Stimulated activated CD4-positive, alpha-beta T cell treated with anti-CD3 and anti-CD28 coated beads, TNF-alpha, amount 100 ng/mL, for 4 hours (primary cell): ENCODE measurements at places on chromosomes 4 and X.

GRCh38 chr4:76799140-76799539, 98.8 kb downstream of the SOWAHB start:
- DNase-seq, result no peak

DNA sequence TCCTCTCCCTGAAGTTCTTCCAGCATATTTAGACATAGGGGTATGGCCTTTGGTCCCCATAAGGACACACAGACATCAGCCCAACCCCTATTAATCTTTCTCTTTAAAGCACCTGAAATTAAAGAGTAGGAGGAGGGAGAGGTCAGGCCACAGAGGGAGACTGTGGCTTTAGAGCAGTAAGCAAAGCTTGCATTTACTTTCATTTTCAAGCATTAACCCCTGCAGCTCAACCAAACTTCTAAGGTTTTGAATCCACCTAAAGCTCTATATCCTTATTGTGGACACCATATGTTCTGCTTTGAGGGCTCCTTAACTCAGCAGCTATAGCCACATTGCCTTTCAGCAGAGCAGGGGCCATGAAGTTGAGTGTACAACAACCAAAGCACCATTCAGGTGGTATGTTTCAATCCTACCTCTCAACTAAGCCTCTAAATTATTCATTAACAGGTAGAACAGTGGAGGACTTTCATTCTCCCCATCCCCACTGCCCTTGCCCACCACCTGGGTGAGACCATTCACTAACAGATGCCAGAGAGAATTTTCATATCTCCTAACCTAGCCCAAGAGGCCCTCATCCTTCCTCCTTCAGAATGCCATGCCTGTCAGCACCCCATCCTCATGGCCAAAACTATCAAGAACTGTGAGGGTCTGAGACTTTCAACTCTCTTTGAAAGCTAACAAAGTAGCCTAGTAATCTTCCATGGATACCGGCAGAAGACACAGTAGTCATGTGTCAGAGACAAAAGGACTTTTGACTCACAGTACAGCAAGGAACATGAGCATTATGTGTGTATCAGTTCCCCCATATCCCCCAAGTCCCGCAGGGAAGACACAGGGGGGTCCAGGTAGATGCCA, 20.8 kb downstream of the LIN54 start:
- DNase-seq, result no peak

DNA sequence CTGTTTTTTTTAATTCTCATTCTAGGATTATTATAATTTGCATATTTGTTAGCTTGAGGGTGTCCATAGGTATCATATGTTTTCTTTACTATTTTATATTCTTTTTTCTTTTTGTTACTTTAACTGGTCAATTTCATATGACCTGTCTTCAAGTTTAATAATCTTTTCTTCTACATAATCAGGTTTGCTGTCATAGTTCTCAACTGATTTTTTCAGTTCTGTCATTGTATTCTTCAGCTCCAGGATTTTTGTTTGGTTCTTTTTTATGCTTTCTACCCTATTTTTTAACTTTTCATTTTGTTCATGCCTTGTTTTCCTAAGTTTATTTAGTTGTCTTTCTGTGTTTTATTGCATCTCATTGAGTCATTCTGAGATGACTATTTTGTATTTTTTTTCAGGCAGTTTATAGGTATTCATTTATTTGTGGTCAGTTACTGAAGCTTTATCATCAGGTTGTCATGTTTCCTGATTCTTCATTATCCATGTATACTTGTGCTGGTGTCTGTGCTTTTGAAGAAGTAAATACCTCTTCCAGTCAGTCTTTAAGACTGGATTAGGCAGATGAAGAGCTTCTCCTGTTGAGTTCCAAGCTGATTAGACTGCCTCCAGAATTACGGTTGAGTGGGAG, 220.3 kb upstream of the VEGFC start:
- DNase-seq, result no peak

- no peak for DNase-seq
Measured at GRCh38 chr4:52991472-52991871, 129.4 kb downstream of the RASL11B start.

- no peak for DNase-seq
Measured at GRCh38 chrX:77966361-77966760, 3.1 kb downstream of the PGAM4 start.

- no peak for DNase-seq
Measured at GRCh38 chr4:168859100-168859499, 151.0 kb downstream of the CBR4 start.

DNA sequence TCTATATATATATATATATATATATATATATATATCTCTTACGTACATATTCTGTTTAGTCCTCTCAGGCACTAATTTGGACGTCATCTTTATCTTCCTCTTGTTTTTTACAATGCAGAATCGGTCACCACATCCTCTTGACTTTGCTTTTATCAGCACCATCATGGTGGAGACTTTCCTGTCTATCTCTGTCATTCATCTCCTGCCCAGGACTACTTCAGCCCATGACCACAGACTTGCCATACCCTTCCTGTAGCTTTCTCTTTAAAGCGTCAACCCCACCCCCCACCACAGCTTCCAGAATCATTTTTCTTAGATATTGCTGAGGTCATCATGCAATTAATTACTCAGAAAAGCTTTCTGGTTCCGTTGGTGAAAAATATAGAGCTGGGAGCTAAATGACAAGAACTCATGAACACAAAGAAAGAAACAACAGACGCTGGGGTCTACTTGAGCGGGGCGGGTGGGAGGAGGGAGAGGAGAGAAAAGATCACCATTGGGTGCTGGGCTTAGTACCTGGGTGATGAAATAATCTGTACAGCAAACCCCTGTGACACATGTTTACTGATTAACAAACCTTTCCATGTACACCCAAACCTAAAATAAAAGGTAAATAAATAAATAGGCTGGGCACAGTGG, 30.5 kb upstream of the PRKX start:
- no peak for DNase-seq

DNA sequence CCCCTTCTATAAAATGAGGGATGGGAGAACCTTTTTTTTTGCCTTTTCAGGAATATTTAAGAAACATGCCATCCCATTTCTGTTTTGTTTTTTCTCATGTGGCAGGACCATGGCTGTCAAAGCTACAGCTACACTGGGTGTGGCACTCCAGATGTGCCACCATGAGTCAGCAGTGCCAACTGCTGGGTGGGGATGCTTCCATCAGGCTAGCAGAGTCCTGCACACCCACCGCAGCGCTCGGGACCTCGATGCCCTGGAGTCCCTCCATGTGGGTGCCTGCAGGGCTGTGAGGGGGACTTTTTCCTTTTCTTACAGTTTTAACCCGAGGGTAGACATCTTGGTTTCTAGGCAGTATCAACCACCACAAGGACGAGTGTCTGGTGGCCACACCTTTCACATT, 352.6 kb downstream of the NR3C2 start:
- no peak for DNase-seq

DNA sequence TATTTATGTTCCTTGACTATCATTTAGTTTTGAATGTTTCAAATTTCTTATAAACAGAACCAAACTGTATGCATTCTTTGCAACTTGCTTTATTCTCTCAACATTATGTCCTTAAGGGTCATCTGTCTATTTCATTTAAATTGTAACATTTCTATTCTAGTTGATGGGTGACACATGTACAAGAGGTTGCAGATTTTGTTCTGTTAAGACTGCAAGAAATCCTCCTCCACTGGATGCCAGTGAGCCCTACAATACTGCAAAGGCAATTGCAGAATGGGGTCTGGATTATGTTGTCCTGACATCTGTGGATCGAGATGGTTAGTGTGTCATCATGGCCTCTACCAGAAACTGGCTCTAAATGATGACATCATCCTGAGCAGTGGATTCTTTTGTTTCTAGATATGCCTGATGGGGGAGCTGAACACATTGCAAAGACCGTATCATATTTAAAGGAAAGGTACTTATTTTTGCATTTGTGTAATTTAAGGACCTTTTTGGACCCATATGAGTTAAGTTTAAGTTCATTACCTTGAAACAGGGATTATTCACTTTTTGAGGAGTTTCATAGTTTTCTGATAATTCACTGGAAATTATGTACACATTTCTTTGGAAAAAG, 6.1 kb downstream of the LIAS start:
- no peak for DNase-seq

DNA sequence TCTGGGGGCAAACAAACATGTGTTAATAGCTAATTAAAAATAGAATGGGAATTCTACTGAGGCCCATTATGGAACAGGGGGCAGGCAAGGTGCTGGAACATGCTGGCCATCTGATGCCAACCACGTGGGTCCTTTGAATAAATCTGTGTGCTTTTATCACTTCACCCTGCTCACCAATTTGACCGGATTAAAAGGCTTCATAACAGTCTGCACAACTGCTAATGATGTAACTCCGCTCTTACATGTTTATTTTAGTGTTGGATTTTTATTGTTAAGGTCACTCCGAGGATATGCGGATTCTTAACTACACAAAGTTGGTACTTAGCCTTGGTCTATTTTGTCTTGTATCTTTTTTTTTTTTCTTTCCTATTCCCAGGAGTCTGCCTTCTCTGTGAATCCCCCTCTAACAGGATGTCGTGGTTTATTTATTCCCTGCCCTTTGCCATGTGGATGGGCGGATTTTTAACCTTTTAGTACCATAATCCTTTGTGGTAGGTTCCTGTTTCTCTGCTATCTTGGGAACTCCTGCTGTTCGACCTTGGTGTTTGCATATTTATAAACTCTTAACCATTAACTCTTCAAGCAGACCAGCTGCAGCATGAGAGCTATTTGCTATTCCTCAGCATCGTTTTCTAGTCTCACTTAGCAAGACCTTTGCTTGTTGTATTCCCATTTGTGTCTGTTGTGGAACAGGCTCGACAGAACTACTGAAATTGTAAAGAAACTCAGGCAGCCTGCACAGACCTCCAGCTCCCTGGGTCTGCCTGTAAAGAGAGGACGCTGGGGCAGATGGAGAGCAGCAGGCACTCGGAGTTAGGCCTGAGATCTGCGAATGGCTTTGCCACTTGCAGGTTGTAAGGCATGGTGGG, 38.0 kb downstream of the TRIM2 start:
- DNase-seq, result no peak

GRCh38 chrX:55167124-55167803, 52.9 kb upstream of the PAGE5 start:
- no peak for DNase-seq

- DNase-seq, result no peak
Measured at GRCh38 chrX:78687586-78687985, 28.5 kb upstream of the RTL3 start.

DNA sequence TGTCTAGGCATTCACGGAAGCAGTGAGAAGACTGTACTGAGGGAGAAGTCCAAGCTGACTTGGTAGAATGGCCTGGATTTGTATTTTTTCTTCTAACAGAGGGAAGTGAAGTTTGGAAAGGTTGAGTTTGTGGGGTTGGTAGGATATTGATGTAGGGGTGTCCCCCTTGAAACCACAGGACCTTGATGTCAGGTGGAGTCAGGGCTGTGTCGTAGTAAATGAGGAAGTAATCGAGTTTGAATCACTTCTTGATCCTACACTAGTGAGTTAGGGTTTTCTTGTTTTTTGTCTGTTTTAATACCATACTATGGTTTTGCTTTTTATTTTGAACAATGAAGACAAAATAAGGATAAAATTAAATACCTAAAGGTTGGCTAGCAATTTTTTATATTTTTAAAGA, 30.1 kb upstream of the ANAPC4 start:
- DNase-seq, result no peak

DNA sequence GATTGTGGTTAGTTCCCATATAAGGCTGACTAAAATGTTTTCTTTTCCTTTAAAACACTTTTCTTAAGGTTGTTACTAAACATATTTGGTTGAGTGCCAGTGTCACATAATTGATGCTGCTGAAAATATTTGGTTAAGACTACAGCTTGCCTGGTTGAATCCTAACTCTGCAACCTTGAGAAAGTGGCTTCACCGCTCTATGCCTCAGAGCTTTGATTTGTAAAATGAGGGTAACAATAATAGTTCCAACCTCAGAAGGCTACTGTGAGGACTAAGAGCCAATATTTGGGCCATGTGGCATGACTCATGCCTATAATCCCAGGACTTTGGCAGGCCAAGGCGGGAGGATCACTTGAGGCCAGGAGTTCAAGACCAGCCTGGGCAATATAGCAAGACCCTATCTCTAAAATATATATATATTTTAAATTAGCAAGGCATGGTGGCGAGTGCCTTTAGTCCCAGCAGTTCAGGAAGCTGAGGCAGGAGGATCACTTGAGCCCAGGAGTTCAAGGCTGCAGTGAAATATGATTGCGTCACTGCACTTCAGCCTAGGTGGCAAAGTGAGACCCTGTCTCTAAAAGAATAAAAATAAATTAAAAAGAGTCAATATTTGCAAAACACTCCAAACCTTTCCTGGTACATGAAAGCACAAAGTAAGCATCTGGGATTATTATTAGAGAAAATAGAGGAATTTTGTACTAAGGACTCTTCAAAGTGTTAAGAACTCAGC, 7.1 kb upstream of the NEIL3 start:
- DNase-seq, result no peak

DNA sequence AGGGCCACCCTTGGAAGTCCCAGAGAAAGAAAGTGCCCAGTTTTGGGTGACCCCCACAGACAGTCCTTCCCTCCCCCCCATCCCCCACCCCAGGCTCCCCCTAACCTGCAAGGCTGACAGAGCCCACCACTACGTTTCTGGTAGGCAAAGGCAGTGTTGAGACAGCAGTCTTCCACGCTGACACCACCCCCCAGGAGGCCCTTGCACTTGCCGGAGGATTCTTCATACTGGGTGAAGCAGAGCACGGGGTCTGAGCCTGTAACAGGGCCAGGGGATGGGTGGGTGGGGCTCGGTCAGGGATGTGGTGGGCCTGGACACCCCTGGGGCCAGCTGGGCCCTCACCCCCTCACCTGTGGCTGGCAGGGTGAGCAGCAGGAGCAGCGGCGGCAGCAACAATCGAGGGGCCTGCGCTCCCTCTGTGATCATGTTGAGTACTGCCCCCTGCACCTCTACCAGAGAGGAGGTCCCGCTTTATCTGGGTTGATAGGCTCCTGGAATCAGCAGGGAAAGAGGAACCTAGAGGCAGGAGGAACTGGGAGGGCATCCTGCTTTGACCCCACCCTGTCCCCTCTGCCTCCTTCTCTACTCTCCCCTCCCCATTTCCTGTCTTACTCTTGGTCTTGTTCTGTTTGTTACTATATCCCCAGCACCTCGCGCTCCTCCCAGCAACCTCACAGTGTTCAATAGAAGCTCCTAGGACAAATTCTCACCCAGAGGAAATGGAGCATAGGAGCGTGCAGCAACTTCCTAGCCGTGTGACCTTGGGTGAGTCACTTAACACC, at the start of gene CFP:
Gene CFP (minus strand): TSS at position 512 of the 782 bp plus-strand sequence. CDS start 86 bp downstream, at position 426.
- DNase-seq, result no peak

GRCh38 chrX:133171962-133172708, 46.0 kb downstream of the TFDP3 start:
- DNase-seq, result no peak

GRCh38 chrX:151741606-151742005, 7.1 kb downstream of the CNGA2 start:
- DNase-seq, result no peak
